Activated CD8-positive, alpha-beta memory T cell treated with anti-CD3 and anti-CD28 coated beads for 1 hour (primary cell): ENCODE measurements at places on chromosomes 13 and 19.

- DNase-seq: no peak
Observed at GRCh38 chr13:97223037-97223710, 1.0 kb downstream of the MBNL2 start.

DNA sequence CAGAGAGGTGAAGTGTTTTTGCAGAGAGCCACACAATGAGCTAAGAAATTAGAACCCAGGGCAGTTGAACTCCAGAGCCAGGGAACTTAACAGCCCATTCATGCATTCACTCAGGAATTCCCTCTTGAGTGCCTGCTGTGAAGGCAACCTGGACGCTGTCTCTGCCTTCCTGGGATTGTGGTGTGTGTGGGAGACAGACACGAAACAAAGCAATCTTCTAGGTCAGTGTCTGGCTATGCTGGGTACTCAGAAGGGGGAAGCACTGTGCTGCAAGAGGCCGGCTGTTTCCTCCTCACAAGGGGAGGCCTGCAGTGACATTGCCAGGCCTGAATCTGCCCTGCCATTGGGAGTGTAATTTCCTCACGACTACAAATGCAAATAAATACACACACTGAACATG, 9.7 kb downstream of the BCKDHA start:
- DNase-seq: no peak

DNA sequence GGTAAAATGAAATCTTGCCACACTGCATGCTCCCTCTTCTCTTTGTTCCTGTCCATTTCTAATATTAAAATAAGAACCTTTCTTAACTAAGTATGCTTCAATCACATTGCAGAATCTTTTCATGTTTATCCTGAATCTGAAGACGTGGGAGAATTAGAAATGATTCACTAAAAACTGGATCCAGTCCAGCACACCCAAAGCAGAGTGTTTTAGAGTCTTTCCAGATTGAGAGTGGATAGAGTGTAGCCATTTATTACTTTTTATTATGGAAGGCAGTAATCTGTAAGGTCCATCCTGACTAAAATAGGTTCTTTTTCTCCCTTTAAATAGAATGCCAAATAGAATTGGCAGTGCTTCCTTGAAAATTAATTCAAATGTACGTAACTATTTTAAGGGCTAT, 453.5 kb downstream of the TDRD3 start:
- no peak for DNase-seq

DNA sequence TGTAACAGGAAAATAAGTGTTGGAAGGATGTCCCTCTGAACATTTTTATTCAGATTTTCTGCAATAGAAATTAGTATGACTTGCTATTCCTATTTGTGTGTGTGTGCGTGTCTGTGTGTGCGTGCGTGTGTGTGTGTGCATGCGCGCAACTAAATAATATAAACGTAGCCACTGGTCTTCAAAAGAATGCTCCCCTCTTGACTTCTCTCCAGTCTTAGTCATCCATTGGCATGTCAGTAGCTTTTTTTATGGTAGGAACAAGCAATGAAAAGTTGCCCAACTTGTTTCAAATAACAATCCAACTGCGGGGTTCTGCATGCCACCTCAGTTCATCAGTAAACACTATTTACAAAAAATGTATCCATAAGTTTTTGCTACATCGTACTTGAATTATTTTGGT, 249.6 kb downstream of the GPC6 start:
- DNase-seq: no peak

GRCh38 chr19:45791744-45792469, 738 bp downstream of the DMWD start:
- DNase-seq: no peak

DNA sequence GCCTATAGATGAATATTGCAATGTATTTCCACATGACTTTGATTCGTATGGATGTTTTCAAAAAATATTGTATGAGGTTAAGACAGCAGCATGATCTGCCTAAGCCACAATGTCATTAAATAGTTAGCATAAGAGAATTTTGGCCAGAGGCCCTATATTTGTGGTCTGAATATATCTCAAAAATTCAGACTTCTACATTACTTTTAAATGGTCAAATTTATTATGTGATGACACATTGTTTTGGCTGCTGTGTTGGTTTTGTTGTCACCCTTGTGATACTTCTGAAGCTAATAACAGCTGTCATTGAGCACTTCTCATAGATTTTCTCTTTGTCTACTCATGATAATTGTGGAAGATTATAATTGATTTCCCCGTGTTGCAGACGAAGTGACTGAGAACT, 288.2 kb downstream of the MYO16 start:
- no peak for DNase-seq

DNA sequence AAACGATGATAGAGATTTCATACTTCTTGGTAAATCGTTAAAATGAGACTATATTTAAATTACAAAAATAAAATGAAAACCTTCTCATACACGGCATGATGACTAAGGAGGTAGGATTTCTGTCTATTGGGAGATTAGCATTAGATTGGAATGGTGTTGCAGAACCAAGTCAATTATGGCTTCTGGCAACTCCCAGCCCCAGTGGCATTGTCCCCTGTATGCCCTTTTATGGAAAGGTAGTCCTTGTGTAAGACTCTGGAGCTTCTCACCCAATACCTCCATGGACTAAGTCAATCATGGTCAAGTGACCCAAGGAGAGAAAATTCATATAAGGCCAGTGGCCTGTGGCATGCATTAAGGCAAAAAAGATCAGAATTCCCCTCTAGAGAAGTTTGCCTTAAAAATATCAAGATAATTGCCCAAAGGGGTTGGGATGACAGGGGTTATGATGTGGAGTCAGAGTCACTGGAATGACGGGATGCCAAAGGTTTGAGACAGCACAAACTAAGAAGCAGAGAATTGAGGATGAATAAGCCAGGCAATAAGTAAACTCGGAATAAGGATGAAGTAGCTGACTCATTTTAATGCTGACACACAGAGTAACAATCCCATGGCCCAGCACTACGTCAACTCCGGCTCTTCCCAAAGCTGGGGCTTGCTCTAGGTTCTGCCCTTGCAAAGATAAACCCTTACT, 57.8 kb upstream of the POSTN start:
- no peak for DNase-seq

DNA sequence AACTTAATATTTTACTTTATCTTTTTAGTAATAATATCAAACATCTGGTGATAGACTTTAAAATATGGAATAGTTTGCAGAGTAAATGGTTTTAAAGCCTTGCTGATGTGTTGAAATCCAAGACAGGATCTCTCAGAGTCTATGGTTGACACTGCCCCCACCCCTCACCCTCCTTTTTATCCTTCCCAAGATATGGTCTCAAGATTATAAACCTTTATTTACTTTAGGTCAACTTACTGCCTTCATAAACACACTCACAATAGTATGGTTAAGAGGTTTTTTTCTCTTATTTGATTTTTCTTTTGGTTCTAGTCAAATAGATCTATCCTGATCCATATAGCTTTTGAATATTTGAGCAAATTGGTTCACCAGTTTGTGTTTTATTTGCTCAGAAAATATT, 39.0 kb downstream of the PAN3 start:
- no peak for DNase-seq

- no peak for DNase-seq
Observed at GRCh38 chr13:90768116-90768515, 579.4 kb upstream of the MIR17HG start.

- DNase-seq: no peak
Observed at GRCh38 chr13:48888613-48889012, 87.1 kb upstream of the FNDC3A start.

DNA sequence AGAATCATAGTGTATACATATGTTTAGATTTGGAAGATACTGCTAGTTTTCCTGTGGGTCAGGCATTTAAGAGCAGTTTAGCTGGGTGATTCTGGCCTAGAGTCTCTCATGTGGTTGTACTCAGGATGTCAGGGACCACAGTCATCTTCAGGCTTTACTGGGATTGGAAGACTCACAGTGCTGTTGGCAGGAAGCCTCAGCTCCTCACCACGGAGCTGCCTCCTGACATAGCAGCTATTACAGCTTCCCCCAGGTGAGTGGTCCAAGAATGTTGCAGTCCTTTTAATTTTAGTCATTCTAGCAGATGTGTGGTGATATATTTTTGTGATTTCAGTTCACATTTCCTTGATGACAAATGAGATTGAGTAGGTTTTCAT, 16.9 kb upstream of the GPR18 start:
- DNase-seq: no peak
